ENCODE measurements at places on chromosomes 7 and 10.

- peak; percentile 78 for DNase-seq
These were observed 17.7 kb downstream of the CACNB2 start for GRCh38 chr10:18157881-18158280.

DNA sequence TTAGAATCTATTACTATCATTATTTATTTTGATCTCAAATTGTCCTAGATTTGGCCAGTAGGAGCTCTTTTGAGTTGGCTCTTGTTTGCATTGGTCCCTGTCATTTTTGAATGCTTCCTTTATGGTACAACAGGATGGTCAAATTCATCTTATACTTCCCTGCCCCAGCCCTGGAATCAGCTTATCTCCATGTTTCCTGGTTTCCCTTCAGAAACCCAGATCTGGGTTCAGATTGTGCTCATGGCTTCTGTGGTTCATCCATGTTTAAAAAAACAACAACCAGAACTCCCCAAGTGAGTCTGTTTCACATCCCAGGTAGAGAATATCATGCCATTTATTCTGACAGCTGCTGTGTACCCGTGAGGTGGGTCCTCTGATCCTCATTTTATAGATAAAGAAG lies 10.6 kb downstream of the ZFYVE27 start:
- no peak for DNase-seq

DNA sequence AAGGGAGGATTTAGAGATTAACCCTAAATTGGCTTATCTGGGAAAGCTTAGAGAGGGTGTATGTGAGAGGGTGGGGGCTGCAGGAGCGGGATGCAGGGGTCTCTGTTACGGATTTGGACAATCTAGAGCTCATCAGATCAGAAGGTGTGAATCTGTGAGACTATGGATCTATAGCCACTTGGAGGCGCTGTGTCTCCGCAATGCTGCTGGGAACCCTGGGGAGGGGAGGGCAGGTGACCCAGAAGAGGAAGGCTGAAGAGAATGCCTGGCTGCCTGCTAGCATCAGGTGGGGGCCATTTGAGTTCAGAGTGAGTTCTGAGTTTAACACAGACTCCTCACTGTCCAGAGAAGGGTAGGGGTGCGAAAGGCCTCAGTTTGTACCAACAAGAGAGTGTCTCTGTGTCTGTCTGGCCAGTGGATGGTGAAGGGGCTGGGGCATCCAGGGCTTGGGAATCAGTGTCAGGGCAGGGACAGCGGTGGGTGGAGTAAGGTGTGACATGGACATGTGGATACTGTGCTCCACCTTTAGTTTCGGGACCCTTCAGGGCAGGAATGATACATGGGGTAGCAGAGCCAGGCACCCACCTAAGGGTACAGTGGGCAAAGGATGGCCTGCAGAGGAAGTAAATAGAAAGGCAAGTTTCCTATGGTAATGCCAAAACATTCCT lies 187.3 kb upstream of the PRSS58 start:
- no peak for DNase-seq

GRCh38 chr10:50674469-50675254 lies 50.9 kb upstream of the SGMS1 start:
- DNase-seq = no peak

- DNase-seq = no peak
These were observed 323.0 kb upstream of the PODXL start for GRCh38 chr7:131879424-131879823.

- no peak for DNase-seq
These were observed 1.3 kb upstream of the SH2D4B start for GRCh38 chr10:80536361-80536835.

DNA sequence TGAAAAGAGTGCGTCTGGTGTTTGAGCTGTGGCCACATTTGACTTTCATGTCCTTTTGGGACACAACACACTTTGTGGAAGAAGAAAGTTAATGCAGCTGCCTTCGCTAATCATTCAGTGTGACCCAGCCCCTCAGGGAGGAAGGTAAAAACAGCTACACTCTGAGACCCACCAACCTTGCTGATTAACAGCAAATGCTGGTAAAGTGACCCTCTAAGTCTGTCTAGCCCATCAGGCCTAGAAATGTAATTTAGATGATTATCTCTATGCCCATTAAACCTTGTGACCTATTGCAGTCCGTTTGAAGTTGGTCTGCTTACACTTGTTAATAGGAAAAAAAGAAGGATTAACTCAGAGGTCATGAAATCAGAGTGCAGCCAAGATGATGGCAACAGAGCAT lies 161.9 kb upstream of the WNT16 start:
- DNase-seq = no peak

Data from NCI-H226 (cell line).